CMK (cell line): ENCODE measurements at places on chromosomes 3 and 15.

GRCh38 chr3:134291319-134292254 is 40.9 kb upstream of the RYK start:
- DNase-seq: no peak

DNA sequence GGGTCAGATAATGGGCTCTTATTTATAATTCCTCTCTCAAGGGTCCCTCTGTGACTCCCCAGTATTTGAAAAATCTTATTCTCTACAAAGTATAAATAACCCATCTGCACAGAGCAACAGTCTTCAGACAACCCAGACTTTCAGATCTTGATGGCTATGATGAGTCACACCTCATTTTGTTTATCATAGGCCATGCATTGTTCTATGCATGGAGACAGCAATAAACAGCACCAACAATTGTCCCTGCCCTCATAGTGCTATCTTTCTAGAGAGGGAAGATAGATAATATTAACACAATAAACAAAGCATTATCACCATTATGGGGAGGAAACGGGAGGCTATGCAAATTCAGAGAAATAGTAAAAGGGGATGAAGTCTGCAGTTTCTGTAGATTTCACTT is 13.4 kb downstream of the FHIT start:
- DNase-seq: no peak

DNA sequence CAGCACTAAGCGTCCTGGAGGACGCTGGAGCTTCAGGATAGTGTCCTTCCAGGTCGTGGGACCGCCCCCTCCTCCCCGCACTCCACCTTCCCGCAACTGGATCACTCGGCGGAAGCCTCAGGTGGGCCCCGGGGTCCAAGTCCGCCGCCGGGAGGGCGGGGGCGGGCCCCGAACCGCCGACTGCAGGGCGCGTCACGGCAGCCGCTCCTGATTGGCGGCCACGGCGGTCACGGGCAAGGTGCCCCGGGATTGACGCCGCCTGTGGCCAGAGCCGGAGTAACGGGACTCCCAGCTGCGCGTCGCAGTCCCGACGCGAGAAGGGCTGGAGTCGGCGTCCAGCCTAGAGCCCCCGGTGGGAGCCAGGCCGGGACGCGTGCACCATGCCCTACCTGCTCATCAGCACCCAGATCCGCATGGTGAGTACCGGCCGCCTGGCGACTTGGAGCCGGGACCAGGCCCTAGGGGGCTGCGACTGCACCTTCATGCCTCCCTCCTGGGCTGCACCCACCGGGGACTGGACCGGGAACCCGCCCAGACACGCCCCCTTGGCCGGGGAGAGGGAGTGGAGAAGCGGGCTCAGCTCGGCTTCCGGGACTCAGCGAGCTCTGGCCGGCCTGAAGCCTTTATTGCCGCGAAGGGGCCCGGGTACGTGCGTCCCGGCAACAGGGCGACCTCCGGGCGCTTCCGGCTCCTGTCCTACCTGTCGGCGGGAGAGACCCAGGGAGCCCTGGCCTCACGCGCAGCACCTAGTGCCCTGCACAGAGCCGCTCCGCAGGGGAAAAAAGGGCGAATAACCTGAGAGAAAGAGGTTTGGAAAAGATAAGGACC is at the start of gene GCHFR:
GCHFR (plus strand) TSS at position 268 of the 828 bp plus-strand sequence; CDS start at position 381, 113 bp downstream.
- no peak for DNase-seq

DNA sequence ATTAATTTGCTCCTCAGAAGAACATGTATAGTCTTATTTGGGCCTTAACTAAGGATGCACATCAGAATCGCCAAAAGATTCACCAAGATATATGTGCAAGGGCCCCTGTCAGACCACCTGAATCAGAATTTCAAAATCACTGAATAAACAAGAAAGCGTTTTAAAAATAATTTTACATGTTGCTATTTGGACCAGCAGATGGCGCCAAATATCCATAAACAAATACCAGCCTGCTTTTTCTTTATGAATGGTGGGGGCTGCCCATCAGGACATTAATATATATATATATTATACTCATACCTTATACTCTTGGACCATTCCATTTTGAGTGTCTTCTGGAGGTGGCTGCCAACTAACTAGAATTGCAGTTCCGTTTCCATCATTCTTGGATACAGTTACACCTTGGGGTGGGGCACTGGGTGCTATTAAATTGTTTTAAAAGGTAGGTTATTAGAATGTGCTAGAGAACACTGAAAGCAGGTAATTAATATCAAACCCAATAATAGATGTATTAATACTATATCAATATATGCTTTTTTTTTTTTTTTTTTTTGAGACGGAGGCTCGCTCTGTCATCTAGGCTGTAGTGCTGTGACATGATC is 1108.3 kb downstream of the ROBO1 start:
- DNase-seq: no peak

GRCh38 chr3:191568206-191568605 is 107.2 kb downstream of the PYDC2 start:
- no peak for DNase-seq
